ENCODE measurements at places on chromosomes 12 and 14. TPM values are rescaled to one million over a fixed set of nuclear protein-coding genes. Genes with fewer than 3 reads are reported as not detected.

The ART4 gene
- total RNA-seq = 1.6 TPM

The RERGL gene
- total RNA-seq = 2.0 TPM

The MED6 gene
- total RNA-seq = 23.6 TPM

The PTPRR gene
- not detected for total RNA-seq
